Pulmonary artery endothelial cell (primary cell): ENCODE measurements at places on chromosomes 1 and 21. TPM values are rescaled to one million over a fixed set of nuclear protein-coding genes. Genes with fewer than 3 reads are reported as not detected.

- no peak for DNase-seq
Observed at GRCh38 chr1:37274938-37275631, 199.3 kb upstream of the ZC3H12A start.

DNA sequence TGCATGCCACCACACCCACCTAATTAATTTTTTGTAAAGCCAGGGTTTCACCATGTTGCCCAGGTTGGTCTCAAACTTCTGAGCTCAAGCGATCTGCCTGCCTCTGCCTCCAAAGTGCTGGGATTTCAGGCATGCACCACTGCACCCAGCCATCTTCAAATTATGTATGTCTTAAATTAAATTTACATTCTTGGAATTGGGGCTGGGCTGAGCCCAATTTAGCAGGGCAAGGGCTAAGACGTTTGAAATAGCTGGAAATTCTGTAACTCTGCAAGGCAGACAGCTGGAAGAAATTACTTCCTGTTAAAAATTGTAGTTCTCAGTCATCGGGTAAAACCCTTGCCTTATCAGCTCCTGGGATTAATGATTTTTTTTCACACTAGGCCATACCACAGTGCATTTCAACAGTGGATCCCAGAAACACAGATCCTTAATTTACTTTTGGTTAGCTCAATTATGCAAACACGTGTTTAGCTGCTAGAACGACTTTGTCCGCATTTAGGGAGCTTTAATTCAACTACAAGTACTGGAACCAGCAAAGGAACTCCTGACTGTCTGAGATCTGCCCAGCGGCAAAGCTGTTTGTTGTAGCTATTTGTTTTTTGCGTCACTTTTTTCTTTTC is 83.3 kb downstream of the OLFML3 start:
- no peak for DNase-seq

GRCh38 chr1:116915086-116915661 is 5.5 kb downstream of the PTGFRN start:
- DNase-seq, result no peak

DNA sequence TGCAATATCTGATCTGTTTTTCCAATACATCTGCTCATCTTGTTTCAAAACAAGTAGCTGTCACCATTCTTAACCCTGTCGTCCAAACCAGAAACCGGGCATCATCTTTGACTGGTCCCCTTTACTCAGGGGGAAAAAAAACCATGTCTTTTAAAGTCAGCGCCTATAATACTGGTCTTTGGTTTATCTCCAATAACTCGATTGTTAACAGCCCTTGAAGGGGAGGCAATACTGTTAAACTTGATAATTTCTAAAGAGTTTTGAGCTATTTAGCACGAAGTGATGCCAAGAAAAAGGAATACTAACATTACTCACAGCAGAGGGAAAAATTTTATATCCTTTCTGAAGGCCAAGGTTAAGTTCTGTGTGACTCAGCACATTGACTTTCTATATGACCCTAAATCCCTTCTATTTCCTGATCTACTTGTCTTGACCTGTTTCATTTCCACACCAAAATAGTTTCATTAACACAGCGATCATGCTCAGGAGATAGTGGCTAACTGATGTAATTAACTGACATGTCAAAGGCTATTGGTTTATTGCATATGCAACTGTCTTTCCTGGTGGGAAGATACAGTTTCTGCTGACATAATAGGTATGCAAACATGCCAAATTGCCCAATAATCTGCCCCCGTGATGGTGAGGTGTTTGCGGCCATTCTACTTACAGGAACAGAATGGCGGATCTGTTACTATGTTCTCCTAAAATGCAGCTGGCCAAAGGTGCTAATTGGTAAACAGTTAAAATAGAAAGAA is 59.1 kb downstream of the NFIA start:
- peak; percentile 47 for DNase-seq

DNA sequence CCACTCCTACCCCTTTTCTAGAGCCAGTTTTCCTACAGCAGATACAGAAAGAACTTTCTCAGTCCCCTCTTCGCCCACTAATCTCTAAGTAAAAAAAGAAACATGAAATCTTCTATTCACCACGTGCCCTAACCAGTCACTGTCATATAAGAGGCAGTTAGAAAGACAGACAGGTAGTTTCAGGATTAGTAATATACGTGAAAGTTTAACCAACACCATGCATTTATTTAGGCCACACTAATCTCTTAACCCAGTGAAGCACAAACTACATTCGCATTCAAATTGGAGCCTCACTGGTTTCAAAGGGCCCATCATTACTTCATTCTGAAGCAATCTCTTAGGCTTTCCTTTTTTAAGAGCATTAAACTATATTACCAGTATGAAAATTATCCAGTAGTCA is 10.1 kb downstream of the GPATCH2 start:
- DNase-seq, result no peak

DNA sequence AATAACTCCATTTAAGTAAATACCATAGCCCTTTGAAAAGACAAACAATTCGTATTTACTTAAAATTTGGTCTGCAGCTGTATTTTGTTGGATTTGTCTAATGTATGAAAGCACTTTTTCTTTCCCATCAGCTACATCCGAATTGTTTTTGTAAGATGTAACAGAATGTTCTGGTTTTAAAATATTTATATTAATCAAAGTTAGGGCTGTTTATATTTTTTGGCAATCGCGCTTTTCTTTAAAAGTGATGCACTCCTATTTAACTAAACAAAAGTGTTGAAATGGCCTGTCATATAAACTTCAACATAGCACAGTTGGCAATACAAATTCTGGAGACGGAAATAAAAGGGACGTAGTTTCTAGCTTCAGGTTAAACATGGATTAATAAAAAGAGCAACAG is 216.3 kb upstream of the ADGRL2 start:
- DNase-seq, result no peak

DNA sequence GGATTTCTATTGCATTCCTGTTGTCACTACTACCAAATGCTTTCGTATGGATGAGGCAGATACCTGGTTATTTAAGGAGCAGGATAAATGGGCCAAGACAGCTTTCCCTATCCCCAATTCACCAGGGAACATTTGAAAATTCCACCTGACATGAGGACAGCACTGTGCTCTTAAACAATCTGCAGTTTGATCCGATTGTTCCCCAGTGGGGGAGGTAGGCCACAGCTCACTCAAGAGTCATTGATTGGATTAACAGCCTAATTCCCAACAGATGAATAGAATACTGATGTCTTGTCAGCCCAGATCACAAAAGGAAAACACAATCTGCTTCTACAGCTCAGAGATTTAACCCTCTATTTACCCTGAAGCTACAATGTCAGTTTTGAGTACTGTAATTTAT is 123.9 kb downstream of the LHX4 start:
- no peak for DNase-seq

- no peak for DNase-seq
Observed at GRCh38 chr1:87766737-87767136, 438.1 kb downstream of the LMO4 start.

GRCh38 chr1:180173952-180174351 is 19.3 kb downstream of the QSOX1 start:
- no peak for DNase-seq

Gene RNF223
- not detected in 2 replicates for total RNA-seq

Gene PARS2
- total RNA-seq, result 3.2 and 4.2 TPM in 2 replicates

Gene PCBP3
- 0.13 and 0.14 TPM in 2 replicates for total RNA-seq

Gene AMY1A
- not detected in 2 replicates for total RNA-seq
